ENCODE measurements at places on chromosomes 4 and X. TPM values are rescaled to one million over a fixed set of nuclear protein-coding genes. Genes with fewer than 3 reads are reported as not detected.

GRCh38 chr4:1031956-1032795 lies 20.8 kb downstream of the FGFRL1 start:
- peaks cover 6% of the 10 kb centered on the region for H3K27me3 ChIP-seq
- H3K4me1 ChIP-seq = no peaks in the 10 kb centered on the region
- H3K27ac ChIP-seq = no peak overlapping the region
- no peaks in the 10 kb centered on the region for H3K36me3 ChIP-seq
- no peak overlapping the region for H3K4me3 ChIP-seq

GRCh38 chr4:53786632-53787031 lies 195.3 kb upstream of the LNX1 start:
- no peaks in the 10 kb centered on the region for H3K4me1 ChIP-seq
- no peaks in the 10 kb centered on the region for H3K36me3 ChIP-seq
- peak overlapping the region; percentile 49 for H3K27ac ChIP-seq
- no peak for DNase-seq
- no peak overlapping the region for H3K4me3 ChIP-seq
- no peaks in the 10 kb centered on the region for H3K27me3 ChIP-seq

- H3K27ac ChIP-seq = no peak overlapping the region
- no peaks in the 10 kb centered on the region for H3K4me1 ChIP-seq
- H3K36me3 ChIP-seq = no peaks in the 10 kb centered on the region
- H3K4me3 ChIP-seq = no peak overlapping the region
Measured at GRCh38 chr4:47071901-47072341, 40.6 kb downstream of the GABRB1 start.

DNA sequence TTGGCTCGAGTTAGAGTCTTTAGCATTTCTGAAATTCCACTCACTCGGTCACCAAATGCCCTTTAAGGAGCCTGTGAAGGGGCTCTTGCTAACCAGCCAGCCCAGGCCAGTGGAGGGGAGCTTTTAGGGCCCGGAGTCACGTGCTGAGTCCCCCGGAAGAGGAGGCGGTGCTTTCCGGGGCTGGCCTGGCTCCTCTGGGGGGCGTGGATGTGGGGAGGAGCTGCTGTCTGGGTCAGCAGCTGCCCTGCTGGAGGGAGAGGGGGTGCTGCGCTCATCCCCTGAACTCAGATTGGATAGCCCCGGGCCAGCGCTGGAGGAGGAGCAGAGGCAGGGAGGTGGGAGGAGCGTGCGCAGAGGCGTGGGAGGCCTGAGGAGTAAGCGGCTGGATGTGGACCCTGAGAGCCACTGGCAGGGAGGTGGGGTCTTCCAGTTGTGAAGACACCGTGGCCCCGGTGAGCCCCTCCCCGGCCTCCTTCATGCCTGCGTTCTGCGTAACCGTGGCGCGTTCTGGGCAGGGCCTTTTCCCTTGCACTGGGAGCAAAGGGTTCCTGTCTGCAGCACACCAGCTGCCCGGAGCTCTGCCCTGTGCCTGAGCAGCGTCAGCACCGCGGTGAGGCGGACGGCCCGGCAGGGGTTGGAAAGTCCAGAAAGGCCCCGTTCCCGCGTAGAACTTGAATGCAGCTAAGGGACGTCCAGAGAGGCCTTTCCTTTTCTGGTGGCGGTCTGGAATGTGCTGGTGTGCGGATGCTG lies 19.7 kb downstream of the MAEA start:
- H3K36me3 ChIP-seq = peaks cover 23% of the 10 kb centered on the region
- H3K4me3 ChIP-seq = peak overlapping the region; percentile 49
- H3K4me1 ChIP-seq = peaks cover 28% of the 10 kb centered on the region
- no peaks in the 10 kb centered on the region for H3K27me3 ChIP-seq

- no peak for DNase-seq
- H3K4me3 ChIP-seq = no peak overlapping the region
- H3K36me3 ChIP-seq = no peaks in the 10 kb centered on the region
- H3K27ac ChIP-seq = no peak overlapping the region
- H3K27me3 ChIP-seq = no peaks in the 10 kb centered on the region
Measured at GRCh38 chrX:64338296-64338695, 57.0 kb downstream of the MTMR8 start.

- no peaks in the 10 kb centered on the region for H3K36me3 ChIP-seq
- no peaks in the 10 kb centered on the region for H3K4me1 ChIP-seq
- no peak overlapping the region for H3K4me3 ChIP-seq
- H3K27ac ChIP-seq = no peak overlapping the region
- peaks cover 18% of the 10 kb centered on the region for H3K27me3 ChIP-seq
Measured at GRCh38 chr4:6313216-6313615, 43.6 kb downstream of the WFS1 start.

- H3K27ac ChIP-seq = no peak overlapping the region
- H3K36me3 ChIP-seq = no peaks in the 10 kb centered on the region
- no peaks in the 10 kb centered on the region for H3K27me3 ChIP-seq
- no peaks in the 10 kb centered on the region for H3K4me1 ChIP-seq
Measured at GRCh38 chrX:150868625-150869024, 29.8 kb downstream of the CD99L2 start.

DNA sequence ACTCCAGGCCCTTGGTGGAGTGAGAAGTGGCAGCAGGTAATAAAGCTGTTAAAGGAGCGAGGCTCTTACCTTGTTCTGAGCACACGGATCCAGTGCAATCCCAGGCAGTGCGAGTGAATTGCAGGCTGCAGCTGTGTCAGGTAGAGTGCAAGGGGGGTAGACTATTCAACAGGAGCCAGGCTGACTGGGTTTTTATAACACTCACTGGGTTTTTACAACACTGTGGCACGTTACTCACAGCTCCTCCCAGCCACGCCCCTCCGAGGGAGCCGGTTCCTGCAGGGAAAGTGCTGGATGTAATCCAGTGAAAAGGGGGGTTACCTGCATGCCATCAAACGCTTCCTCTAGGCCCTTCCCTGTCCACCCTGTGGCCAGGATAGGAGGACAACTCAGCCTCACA lies 358 bp downstream of the FGFBP1 start:
- no peaks in the 10 kb centered on the region for H3K36me3 ChIP-seq
- no peaks in the 10 kb centered on the region for H3K4me1 ChIP-seq
- H3K27me3 ChIP-seq = no peaks in the 10 kb centered on the region
- H3K27ac ChIP-seq = no peak overlapping the region
- peak; percentile 82 for DNase-seq
- no peak overlapping the region for H3K4me3 ChIP-seq

Gene SPRY1
- 134 TPM for total RNA-seq

Gene CT55
- total RNA-seq = not detected

Gene FHL1
- 328 TPM for total RNA-seq

All from upper lobe of right lung (tissue), 1 donor.